ENCODE measurements at places on chromosomes 12 and 14.
A peak's percentile ranks its signal among the peaks of the same experiment; 100 is the strongest.

- peak; percentile 66 for DNase-seq
These were observed 19.3 kb upstream of the KRT7 start for GRCh38 chr12:52213564-52214420.

DNA sequence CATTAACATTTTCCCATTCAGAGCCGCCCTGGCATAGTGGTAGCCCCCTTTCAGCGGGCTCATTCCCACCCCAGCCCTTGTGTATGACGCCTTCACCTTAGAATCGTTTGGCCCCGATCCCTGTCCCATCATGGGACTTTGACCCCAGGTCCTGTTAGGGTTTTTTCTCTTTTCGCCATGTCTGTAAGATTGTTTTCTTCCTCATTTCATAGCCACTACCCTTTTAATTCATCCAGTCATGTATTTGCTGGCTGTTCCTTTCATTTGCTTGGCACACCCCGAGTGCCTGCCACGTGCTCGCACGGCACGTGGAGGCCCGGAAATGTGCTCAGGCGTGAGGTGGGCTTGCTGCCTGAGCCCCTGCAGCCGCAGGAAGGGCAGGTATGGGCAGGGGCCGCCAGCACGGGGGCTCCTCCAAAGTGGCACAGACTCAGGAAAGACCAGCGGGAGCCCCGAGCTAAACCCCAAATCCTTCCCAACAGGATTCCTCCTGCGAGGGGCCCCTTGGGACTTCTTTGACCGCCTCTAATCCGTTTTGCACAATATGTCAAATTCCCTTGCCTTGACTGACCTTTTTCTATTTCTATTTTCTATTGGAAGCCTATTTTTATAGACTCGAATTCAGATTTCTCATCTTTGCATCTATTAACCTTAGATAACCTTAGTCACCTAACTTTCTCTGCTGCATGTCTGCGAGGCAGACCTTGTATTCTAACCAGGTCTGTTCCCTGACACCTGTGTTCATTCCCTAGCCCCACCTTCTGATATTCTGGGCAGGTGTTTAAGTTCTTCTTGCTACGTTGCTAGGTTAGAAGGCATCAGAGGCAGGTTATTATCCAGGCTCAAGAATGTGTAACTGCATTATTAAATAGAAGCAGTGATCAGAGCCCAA is 114.8 kb downstream of the EML1 start:
- no peak for DNase-seq

- no peak for DNase-seq
These were observed 260.9 kb downstream of the DUSP6 start for GRCh38 chr12:89091293-89091841.

DNA sequence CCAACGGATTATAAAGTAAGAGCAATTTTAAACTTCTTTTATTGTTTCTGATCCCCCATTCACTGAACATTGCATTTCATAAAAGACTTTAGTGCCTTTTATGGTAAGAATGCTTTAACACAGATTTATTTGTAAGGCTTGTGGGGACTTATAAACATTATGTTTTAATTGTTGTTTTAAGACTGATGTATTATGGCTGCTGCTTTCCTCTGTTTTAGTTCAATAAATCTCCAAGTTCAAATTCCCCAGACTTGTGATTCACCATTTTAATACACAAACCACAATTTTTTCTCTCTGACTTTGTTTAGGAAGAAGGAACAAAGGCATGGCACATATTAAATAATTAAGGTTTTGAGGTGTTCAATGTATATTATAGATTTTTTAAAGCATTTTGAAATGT is 753.3 kb downstream of the SLC6A15 start:
- no peak for DNase-seq

- DNase-seq: peak; percentile 90
These were observed 50.4 kb downstream of the DYRK2 start for GRCh38 chr12:67698672-67699581.

DNA sequence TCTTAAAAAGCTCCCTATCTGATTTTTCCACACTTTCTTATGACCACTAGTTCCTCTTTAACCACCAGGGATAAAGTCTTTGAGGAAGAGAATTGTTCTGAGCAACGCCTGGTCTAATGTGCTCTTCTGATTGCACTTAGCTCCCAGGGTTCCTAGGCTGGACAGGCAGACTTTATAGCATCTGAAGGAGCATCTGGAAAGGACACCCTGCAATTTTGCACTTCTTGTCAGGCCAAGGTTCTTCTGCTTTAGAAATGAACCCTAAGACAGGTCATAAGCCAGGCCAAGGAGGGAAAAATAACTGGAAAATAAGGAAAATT is 126.3 kb downstream of the KTN1 start:
- no peak for DNase-seq

DNA sequence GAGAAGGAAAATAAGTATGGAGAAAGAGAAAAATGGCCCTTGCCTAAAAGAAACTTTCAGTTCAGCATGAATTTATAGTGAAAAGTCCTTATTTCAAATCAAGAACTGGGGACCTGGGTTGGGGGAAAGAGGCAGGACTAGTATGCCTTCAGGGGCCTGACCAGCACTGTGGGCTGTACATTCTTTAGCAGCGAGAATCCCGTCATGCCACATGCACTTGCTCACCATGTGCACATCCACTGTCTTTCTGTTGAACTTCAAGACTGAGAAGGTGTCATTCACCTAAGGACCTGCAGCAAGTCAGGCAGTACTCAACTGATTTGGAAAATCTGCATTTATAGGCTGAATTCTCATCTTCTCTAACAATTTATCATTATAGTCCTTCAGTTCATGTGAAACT is 50.2 kb downstream of the RAB35 start:
- no peak for DNase-seq

DNA sequence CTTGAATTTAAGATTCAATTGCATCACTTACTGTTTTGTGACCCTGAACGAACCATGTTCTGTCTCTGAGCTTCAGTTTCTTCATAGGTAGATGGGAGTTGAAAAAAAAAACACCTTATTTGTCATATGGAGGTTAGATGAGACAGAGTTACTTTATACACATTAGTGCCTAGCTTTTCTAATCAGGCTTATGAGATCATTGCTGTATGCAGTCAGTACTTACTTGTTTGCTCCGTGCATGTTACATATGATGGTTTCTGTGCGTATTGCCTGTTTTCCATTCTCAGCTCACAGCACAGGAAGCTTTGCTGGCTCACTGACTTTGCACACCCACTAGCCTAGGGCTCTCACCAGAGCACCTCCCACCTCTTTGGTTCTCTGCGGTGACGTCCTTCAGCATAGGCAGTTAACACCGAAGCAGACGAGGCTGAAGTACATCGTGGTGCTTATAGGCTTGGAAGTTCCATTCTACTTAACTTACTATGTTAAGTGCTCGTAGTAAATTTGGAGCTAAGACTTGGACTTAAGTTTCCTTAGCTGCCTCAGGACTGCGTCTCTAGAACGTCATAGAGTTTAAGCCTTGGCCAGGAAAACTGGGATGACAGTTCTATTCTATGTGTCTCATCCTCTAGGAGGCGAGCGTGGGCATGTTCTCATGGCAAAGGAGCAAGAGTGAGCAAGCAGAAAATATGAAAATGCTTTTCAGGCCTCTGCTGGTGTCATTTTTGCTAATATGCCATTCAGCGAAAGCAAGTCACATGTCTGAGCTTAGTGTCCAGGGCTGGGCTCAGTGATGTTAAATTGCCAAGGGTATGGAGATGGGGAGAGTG is 57.3 kb downstream of the NRXN3 start:
- no peak for DNase-seq

GRCh38 chr12:100840748-100841147 is 46.2 kb downstream of the ANO4 start:
- no peak for DNase-seq

DNA sequence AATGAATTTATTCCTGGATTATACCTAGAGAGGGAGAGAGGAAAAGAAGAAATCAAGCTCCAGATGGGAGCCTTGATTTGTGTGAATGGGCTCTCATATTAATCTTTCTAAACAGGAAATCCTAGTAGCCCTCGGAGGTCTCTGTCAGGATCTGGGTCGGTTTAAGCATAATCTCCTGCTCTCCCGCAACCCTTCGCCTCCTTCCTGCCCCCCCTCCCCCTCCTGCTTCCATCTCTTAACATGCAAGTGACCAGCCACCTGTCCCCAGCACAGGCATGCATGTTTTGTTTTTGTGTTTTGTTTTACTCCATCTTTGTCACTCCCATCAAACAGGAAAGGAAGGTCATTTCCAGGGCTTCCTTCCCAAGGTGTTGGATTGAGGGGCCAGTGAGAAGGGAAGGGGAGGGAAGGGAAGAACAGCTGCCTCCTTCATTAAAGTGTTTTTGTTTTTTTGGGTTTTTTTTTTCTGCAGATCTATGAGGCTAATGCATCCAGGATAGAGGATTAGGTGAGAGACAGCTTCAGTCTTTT is 4.8 kb upstream of the KCNA5 start:
- no peak for DNase-seq

- DNase-seq: no peak
These were observed at the start of gene PRKCH for GRCh38 chr14:61321385-61322010. Gene PRKCH, plus strand, starts transcription at chr14:61321579. Its CDS starts 523 bp downstream, at chr14:61322102.

DNA sequence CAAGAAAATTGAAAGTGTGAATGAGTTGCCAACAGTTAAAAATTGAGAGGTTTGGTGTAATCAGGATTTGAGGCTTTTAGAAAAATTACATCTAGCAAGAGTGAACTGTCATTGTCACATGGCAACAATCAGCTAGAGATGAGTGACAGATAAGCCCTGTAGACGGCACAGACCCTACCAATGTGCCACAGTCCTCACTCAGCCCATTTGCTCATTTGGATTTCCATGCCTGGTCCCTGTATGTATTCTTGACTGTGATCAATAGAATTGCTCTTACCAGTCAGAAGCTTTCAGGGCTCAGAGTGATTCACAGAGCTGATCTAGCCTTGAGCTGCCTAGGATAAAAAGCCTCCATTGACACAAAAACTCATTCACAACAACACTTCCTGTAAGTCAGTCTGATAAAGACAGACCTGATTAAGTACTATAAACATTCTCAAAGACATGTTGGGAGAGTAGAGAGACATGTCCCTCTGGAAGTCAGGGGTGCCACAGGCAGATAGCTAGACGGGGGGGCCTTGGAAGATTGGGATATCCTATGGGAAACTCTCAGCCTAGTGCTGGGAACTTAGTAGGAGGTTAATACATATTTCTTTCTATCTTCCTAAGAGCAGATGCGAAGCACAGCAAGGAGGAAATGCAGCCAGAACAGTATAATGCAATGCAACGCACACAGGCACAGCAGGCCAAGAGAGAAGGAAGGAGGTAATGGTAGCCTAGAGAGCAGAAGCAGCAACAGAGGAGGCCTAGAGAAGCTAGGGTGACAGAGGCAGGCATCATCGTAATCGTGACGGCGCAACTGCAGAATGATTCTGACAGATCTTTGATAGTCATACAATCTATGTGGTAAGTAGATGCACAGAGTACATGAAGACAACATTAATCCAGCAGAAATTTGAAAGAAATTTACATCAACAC is 2.0 kb upstream of the PELI2 start:
- no peak for DNase-seq

- DNase-seq: no peak
These were observed 3.1 kb downstream of the CBLN3 start for GRCh38 chr14:24426150-24426911.

DNA sequence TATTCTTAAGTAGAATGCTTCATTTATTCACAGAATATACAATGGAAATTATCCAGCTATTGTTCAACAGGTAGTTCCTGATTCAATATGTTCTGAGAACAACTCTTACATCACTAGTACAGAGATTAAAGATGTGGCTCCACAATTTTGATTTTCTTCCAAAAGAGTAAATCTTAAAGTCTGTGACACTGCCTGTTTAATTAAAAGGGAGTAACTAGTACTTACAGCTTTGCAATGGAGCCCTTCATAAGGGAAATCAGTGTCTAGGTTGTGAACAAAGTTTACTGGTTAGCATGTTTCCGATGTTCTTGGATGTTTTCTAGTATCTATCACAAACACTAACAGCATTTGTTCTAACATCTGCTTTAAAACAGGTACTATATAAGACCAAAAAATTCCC is 30.8 kb downstream of the MIA2 start:
- no peak for DNase-seq

DNA sequence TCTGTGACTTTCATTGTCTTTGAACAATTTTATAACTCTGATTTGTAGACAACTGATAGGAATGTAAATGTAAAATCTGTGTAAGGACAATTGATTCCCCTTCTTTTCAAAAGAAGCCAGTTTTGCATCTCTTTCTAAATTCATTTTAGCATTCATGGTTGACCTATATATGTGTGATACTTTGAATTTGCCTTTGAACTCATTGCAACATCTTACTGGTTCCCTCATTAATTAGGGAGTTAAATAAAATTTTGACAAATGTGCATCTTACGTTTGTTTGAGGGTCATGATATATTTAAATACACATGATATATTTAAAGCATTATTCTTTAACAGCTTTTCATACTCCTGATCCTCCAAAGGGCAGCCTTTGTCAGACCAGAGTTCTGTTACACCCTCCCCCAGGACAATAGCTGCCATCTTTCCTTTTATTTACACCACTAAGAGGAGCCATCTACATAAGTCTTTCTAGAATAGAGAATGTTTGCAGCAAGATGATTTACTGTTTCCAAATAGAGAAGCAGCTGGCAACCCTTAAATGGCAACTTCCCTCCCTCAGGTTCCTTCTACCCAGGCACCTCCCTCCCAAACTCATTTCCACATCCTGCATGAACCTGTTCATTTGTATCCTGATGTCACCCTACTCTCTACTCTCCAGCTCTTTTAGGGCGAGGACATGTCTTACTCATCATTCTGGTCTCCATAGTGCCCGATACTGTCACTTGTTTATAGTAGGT is 40.2 kb upstream of the APPL2 start:
- DNase-seq: no peak

DNA sequence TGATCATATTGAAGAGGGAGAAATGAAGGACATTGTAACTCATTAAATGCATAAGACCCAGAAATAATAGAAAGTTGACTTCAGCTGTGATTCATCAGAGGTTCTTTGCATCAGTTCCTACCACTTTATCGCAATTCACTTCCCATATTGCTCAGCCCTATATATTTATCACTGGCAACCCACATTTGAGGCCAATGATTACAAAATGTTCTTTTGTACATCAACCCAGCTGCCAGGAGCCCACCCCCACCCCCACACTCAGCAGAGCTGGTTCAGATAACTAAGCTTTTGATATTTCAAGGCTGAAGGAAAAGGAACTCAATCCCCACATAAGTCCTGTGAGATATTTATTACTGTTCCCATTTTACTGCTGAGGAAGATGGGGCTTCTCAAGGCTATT is 51.2 kb upstream of the TMPO start:
- DNase-seq: no peak

DNA sequence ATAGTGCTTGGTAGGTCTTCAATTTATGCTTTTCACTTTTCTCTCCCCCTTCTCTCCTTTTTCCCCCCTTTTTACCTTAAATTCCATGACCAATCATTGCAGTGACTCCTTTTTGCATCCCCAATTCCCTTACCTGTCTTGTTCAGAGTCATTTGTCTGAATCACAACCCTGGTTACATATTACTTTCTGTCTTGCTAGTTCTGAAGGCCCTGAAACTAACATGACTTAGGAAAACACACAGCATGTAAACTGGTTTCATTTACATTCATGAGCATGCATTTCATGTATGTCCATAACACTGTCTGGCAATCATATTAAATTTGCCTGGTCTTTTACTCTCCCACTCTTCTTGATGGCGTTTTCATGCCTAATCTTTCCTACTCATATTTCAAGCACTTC is 20.3 kb upstream of the FOXG1 start:
- no peak for DNase-seq

- no peak for DNase-seq
These were observed 231.2 kb downstream of the PDZRN4 start for GRCh38 chr12:41419131-41419893.

GRCh38 chr12:56046027-56046780 is 4.5 kb downstream of the RPS26 start:
- peak; percentile 38 for DNase-seq

- DNase-seq: no peak
These were observed 793.7 kb downstream of the RPS29 start for GRCh38 chr14:48792376-48793024.

Measured in NAMALWA (cell line).